Brain pericyte (primary cell): ENCODE measurements at places on chromosomes 5 and 9.

DNA sequence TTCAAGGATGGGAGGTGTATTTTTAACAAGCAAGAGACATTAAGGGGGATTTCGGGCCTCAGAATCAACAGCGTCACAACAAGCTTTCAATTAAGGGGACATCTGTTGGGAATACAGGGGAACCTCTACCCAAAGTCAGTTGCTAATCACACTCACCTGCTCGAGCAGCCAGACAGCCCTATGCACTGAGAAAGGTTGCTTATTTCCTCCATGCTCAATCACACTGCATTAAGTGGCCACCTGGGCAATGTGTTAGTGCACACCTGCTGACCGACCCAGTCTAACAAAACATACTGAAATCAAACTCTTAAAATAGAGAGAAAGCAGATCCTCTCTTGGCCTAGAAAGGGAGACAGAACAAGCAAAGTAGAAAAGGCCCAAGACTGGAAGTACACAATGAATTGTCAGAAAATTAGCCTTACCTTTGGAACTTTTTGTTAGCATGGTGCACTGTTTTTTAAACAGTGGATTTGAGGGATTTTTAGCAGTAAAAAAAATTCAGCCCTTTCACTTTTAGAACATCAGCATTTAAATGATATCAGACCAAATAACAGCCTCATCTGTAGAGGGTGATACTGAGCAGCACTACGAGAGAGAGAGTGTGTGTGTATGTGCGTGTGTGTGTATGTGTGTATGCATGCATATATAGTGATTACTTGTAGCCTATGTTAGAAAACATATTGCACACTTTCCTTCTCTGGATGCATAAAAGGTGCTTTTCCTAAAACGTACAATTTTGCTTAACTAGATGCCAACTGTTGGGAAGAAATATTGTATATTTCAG is 1118.6 kb upstream of the DMAC1 start:
- DNase-seq = no peak

DNA sequence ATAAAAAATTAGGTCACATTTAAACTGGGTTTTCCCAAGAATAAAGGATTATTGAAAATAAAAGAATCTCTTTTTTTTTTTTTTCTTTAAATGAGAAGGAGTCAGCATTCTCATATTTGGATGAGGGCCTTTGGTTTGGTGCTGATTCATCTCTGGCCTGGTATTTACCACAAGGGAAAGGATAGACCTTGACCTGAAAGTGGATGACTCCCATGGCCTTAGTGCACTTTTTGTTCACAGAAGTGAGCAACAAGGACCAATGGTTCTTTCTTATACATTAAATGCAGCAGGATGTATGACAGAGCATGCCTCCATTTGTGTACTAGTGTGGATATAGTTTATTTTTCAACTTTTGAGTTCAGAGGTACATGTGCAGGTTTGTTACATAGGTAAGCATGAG is 6.9 kb downstream of the YTHDC2 start:
- DNase-seq = no peak

DNA sequence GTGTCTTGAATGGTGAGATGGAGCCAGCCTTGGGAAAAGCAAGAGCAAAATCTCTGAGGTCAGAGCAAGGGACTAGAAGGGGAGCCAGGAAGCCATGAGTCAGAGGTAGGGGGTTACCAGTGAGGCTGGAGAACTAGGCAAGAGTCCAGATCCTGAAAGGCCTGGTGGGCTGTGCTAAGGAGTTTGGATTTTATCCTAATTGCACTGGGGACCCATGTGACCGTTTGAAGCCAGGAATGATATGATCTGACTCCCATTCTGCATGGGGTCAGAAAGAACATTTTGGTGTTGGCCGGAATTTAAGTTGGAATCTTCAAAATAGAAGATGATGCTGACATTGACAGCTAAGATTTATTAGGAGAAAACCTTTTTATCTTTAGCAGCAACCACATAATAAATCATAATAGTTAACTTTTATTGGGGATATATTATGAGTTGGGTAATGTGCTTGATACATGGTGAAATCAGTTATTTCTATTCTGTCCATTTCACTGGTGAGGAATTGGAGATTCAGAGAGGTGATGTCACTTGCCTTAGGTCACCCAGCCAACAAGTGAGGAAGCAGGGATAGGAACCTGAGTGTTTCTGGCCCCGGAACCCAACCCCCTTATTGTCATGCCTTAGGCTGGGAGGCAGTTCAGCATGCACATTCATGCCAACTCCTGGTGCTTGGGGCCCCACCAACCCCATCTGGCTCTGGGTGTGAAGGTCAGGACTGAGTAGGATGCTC is 61.5 kb upstream of the RARS1 start:
- no peak for DNase-seq

DNA sequence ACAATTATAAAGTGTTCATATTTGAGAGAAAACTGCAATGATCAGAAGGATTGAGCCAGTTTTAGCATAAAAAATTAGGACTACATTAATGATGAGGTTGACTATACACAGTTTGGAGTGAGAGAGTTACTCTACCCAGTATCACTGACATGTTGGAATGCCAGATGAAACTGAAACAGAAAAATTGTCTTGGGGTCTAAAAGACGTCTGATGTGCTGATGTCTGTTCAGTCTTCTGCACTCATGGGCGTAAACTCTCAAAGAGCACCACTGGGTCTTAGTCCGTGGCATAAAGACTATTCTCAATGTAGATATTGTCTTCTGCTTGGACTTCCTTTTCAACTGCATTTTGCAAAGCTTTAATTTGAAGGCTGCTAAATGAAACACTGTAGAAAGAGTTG is 29.5 kb downstream of the HAVCR1 start:
- DNase-seq = no peak

DNA sequence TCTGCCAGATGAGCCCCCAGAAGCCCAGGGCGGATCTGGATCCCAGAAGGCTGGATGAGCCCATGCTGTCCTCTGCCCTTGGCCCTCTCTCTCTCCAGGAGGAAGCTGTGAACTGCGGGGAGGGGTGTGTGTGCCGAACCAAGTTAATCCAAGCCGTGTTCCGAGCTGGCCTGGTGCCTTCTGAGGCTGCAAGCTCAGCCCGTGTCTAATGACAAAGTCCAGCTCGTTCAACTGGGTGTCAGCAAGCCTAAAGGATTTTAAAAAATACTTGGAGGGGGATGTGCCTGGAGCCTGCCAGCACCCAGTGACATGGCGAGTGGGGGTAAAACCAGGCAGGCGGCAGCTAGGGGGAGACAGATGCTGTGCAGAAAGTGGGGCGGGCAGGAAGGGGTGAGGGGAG is 8.0 kb downstream of the STC2 start:
- DNase-seq = no peak

- DNase-seq = no peak
Measured at GRCh38 chr5:109987970-109988369, 298.2 kb downstream of the MAN2A1 start.

DNA sequence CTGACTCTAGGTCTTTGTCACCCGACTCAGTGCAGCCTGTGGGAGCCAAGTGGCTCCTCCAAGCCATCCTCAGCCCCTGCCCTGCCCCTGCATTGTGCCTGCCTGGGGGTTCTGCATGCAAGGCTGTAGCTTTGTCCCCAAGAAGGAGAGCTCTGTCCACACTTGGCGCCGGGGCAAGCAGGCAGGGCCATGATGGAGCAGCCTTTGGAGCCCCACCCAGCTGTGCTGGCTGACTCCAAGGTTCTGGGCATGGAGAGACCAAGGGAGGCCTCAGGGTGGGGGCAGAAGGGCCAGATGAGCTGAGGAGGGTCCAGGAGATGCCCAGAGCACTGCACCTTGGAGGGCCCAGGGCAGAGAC is 226.2 kb downstream of the CACNA1B start:
- no peak for DNase-seq

- DNase-seq = no peak
Measured at GRCh38 chr5:73940026-73940425, 314.0 kb downstream of the ARHGEF28 start.

- no peak for DNase-seq
Measured at GRCh38 chr9:133004091-133004998, 25.9 kb downstream of the GFI1B start.

DNA sequence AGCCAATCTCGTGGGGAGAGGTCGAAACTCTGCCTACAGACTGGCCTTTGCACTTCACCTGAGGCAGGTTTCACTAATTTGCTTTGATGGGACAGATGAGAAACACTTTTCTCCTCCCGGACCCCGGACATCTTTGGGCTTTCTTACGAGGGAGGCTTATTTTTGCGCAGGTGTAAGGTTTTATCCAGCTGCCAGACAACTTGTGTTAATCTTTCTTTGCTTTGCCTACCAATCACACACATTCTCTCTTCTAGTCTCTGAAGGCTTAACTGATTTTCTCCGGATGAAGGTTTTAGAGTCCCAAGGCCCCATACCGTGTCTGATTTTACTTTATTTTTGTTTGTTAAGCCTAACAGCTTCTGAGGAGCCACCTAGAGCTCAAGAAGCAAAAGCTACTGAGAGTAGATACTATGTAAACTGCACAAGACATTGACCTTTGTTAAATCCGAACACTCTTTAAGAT is 436 bp upstream of the EMB start:
- no peak for DNase-seq

- no peak for DNase-seq
Measured at GRCh38 chr5:61262080-61262479, 70.0 kb upstream of the ZSWIM6 start.

GRCh38 chr9:122020398-122020797 is 72.7 kb downstream of the TTLL11 start:
- DNase-seq = no peak

GRCh38 chr5:73135429-73136054 is 15.2 kb downstream of the TMEM171 start:
- DNase-seq = no peak

- no peak for DNase-seq
Measured at GRCh38 chr5:76657683-76658311, 34.6 kb upstream of the F2RL2 start.

DNA sequence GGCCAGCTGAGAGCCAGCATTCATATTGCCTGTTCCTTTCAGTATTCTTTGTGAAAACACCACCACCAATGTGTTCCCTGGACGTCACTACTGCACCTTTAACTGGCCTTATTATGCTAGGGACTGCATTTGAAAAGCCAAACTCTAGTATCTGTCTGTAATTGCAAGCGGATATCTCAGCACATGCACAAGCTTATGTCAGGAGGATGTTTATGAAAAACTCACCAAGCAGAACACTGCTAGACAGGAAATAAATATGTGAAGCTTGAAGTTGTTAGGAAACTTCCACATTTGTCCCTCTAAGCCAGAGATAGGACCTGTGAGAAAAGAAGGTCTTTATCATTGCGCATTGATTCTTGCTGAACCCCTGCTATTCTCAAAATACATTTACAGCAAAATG is 135.4 kb upstream of the CCDC152 start:
- DNase-seq = no peak

DNA sequence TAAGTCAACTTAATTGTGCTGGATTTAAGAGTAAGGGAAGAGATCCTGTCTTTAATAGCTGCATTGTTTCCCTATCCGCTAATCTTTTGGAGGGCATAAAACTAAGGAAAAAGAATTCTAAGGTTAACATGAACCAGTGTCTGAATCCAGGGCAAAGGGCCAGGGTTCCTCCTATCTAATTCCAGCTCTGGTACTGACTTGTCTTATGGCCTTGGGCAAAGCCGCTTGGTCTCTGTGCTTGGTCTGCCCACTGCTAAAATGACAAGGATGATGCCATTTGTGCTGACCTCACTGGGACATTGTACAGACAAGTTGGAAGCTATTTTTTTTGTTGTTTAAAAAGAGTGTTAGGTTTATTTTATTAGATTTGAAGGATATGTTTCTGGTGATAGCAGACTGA is 334.7 kb upstream of the PIK3R1 start:
- no peak for DNase-seq

DNA sequence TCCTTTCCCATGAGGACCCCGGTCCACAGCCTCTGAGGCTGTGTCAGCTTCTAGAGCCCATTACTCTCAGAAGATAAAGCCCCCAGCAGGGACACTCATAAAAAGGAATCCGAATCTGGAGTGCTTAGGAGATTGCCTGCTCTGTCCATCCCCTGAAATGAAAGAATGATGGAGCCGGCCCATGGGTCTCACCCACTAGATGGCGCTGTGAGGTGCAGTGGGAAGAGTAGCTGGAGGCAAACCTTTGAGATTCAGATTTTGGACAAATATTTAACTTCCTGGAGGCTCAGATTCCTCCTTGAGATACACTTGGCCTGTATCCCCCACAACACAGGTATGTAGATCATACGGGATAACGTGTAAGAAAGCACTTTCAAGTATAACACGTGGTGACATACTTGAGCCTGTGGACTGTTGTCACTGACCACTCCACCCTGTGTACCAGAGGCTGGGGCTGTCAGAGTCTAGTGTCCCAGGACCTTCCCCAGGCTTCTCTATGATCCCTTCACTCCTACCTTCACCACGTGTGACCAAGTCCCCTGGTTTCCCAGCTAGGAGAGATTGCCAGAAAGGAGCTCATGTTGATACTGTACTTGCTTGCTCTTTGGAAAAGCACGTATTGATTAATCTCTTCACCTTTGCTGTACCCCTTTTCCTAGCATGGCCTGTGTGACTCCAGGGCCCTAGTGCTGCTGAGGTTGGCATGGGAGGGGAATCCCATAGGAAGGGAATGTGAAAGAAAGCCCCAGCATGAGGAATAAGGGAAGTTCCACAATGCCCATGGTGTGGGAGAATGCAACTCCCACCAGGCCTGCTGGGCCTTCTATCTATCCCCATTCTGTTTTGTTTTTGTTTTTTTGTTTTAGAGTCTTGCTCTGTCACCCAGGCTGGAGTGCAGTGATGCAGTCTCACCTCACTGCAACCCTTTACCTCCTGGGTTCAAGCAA is 32.1 kb downstream of the TRMO start:
- DNase-seq = no peak

- DNase-seq = no peak
Measured at GRCh38 chr9:134923466-134923865, 5.8 kb upstream of the FCN1 start.

- no peak for DNase-seq
Measured at GRCh38 chr5:96625365-96625764, 36.8 kb upstream of the CAST start.

DNA sequence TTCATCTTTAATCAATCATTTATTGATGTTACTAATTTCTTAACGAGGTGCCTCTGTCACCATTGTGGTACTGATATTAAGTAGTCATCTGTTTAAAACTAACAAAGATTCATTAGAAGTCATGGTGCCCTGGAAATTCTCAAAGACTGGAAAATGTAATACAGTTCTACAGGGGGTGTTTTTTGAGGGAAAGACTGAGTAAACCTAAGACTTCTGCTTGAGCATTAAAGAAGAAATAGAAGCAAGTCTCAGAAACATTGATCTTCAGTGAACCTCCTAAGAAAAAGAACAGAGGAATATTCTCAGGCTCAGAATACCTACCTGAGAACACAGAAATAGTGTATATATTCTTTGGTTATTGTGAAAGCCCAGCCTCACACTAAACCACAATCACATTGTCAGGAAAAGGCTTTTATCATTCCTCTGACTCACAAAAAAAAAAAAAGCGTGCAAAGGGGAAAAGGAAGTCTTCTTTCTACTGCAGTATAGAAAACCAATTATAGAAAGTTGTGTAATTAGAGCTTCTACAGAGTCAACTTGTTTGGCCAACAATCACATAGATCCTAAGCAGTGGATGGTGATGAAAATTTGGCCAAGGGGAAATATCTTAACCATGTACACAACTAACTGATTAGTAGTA is 60.8 kb downstream of the HINT1 start:
- DNase-seq = no peak
